ENCODE measurements at places on chromosomes 1 and 21. TPM values are rescaled to one million over a fixed set of nuclear protein-coding genes. Genes with fewer than 3 reads are reported as not detected.

GNG12 gene
- 71.5 TPM for total RNA-seq

DNA sequence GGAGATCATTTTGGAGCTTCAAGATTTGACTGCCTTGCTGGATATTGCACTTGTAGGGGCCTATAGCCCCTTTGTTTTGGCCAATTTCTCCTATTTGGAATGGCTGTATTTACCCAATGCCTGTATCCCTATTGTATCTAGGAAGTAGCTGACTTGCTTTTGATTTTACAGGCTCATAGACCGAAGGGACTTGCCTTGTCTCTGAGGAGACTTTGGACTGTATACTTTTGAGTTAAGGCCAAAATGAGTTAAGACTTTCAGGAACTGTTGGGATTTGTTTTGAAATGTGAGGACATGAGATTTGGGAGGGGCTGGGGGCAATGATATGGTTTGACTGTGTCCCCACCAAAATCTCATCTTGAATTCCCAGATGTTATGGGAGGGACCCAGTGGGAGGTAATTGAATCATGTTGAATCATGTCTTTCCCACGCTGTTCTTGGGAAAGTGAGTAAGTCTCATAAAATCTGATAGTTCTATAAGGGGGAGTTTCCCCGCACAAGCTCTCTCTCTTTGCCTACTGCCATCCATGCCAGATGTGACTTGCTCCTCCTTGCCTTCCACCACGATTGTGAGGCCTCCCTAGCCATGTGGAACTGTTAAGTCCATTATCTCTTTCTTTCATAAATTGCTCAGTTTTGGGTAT lies 276.1 kb downstream of the LMX1A start:
- H3K36me3 ChIP-seq, result no peaks in the 10 kb centered on the region
- H3K27ac ChIP-seq, result no peak overlapping the region
- H3K4me1 ChIP-seq, result no peaks in the 10 kb centered on the region
- no peaks in the 10 kb centered on the region for H3K27me3 ChIP-seq
- DNase-seq, result no peak

DNA sequence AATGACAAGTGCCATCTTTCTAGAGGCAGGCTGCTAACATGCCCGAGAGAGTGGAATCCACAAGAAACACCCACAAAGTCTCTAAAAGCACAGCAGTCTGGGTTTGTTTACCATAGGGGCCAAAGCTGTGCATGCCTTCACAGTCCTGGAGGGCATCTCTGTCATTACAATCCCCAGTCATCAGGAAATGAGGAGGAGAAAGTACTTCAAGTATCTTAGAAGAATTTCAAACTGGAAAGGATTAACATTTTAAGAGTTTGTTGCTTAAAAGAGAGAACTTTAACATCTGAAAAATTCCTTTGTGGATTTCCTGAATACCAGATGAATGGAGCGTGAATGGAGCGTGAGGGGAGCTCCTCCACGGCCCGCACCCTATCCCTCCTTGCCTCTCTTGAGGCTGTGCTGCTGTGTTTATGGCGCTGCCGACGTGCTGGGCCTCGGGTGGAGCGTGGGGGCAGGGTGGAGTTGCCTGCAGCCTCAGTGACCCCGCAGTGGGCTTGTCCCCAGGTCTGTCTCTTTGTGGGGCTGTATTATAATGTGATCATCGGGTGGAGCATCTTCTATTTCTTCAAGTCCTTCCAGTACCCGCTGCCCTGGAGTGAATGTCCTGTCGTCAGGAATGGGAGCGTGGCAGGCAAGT lies 23.3 kb downstream of the SLC6A17 start:
- no peak overlapping the region for H3K4me3 ChIP-seq
- no peak for DNase-seq
- H3K27ac ChIP-seq, result no peak overlapping the region
- no peaks in the 10 kb centered on the region for H3K4me1 ChIP-seq

DNA sequence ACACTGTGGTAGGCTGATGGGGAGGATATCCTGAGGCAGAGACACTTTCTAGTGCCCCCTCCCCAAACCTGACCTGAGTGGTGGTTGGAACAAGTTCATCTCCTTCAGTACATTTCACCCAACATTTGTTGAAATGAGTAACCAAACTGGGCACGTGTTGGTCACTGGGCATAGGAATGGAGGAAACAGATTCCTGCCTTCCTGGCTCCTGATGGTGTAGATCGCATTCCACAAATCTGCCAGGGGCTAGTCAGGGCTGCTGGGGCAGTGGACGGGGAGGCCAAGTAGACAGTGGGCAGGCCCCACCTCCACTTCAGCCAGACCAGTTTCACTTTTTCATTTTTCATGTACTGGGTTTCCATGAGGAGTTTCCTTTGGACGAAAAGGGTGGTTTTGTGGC lies 16.5 kb upstream of the ALX3 start:
- H3K27ac ChIP-seq, result no peak overlapping the region
- no peak for DNase-seq
- H3K4me3 ChIP-seq, result no peak overlapping the region
- peaks cover 13% of the 10 kb centered on the region for H3K4me1 ChIP-seq

DNA sequence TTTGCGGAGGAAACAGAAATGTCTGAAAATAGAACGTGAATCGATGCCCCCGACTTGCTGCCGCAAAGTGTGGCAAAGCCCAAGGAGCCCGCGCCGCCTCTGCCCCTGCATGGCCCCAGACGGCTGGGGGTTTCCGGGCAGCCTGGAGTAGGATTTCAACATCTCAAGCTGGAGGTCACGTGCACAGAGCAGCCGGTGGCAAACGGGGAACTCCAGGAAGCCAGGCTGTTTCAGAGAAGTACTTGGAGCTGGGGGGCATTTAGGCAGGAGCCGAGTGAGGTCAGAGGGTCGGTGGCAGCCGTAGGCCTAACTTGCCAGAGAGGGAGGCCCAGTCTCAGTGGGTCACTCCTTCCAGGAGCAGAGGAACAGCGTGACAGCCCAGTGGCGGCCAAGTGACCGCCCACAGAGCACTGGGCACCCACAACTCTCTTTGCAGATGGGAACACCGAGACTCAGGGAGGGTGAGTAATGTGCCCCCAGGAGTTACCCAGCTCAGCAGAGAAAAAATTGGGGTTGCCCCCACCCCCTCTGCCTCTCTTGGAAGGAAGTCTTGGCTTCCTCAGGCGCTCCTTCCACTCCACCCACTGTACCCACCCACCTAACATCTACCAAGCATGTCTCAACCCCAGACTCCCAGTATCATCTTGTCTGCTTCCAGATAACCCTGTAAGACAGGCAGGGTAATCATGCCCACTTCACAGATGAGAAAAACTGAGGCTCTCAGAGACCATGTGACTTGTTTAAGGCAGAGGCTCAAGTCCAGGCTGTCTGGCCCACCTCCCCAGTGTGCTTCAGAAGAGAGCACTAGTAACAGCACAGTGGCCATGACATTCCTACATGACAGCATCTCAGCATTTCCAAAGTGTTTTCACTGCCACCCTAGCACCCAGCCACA lies 179.4 kb downstream of the HIVEP3 start:
- DNase-seq, result no peak
- H3K27me3 ChIP-seq, result no peaks in the 10 kb centered on the region
- peaks cover 11% of the 10 kb centered on the region for H3K4me1 ChIP-seq
- no peaks in the 10 kb centered on the region for H3K36me3 ChIP-seq

All from vagina (tissue), 2 donors.